Stimulated activated CD4-positive, alpha-beta T cell treated with anti-CD3 and anti-CD28 coated beads, TNF-alpha, amount 100 ng/mL, for 1 hour (primary cell): ENCODE measurements at places on chromosomes 3 and 15.

GRCh38 chr15:92624401-92624991 lies 31.1 kb downstream of the FAM174B start:
- no peak for DNase-seq

GRCh38 chr3:58564456-58565160 lies 12.6 kb downstream of the FAM107A start:
- no peak for DNase-seq

GRCh38 chr3:10957976-10958749 lies 34.4 kb upstream of the SLC6A1 start:
- DNase-seq, result no peak

DNA sequence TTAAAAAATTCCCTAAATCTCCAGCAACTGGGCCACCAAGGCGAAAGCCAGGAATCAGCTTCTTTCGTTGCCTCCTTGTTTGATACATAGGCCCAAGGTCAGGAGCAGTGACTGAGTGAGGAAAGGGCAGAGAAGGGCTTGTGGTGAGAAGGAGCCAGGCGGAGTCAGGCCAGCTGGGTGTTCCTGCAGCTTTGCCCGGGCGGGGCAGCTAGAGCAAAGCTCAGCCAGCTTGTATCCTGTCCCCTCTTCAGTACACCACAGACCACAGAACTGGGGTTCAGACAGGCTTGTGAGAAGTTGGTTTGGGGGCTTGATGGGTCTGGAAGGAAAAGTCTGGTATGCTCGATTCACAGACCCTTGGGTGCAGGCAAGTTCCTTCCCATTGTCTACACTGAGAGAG lies 52.6 kb downstream of the CCK start:
- no peak for DNase-seq

GRCh38 chr3:98612587-98612986 lies 19.2 kb upstream of the CPOX start:
- no peak for DNase-seq
